ENCODE measurements at places on chromosomes 3 and 15.
A peak's percentile ranks its signal among the peaks of the same experiment; 100 is the strongest.

DNA sequence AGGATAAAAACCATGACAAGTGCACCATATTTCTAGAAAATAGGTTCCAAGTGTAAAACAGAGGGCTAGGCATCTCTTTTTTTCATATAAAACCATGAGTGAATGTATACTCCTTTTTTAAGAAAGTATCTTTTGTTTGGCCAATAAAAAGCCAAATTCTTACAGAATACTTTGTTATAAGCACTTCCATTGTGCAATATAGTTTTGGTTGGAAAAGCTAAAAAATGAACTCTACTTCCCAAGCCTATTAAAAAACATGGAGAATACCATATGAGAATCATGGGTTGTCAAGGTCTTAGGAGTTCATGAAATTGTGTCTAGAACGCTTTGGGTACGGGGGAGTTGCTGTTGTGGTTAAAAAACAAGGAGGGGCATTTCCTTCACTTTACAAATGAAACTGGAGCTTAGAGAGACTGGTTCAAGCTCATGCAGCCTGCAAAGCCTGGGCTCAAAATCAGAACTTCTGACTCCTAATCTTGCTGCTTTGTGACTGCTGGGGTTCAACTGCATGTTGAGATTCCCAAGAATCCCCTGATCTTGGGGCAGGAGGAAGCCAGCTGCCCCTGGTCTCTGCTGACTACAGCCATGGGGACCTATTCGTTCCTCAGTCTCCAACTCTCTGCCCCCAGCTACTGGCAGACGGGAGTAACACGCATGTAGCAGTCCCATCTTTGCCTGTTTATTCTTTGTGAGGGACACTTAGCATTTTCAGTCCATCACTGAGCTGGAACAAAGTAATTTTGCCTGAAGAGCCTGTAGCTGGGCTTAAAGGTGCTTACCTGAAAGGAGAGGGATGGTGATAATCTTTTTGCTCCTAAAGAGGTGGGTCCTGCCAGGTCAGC lies 229.1 kb downstream of the CHST2 start:
- DNase-seq = no peak

- DNase-seq = no peak
These were observed 30.4 kb downstream of the TRIM71 start for GRCh38 chr3:32848215-32848614.

GRCh38 chr3:102059145-102059943 lies 210.0 kb downstream of the NFKBIZ start:
- DNase-seq = peak; percentile 14

- no peak for DNase-seq
These were observed 12.9 kb downstream of the NEDD4 start for GRCh38 chr15:55980511-55980910.

- DNase-seq = no peak
These were observed 16.5 kb downstream of the TBC1D23 start for GRCh38 chr3:100277255-100277800.

GRCh38 chr3:132509096-132509495 lies 88.0 kb upstream of the ACKR4 start:
- no peak for DNase-seq

GRCh38 chr3:44682182-44682896 lies 30.1 kb upstream of the ZNF502 start:
- no peak for DNase-seq

GRCh38 chr15:29094711-29095110 lies 174.9 kb downstream of the NSMCE3 start:
- no peak for DNase-seq

- no peak for DNase-seq
These were observed 784.6 kb upstream of the ALCAM start for GRCh38 chr3:104582092-104582491.

DNA sequence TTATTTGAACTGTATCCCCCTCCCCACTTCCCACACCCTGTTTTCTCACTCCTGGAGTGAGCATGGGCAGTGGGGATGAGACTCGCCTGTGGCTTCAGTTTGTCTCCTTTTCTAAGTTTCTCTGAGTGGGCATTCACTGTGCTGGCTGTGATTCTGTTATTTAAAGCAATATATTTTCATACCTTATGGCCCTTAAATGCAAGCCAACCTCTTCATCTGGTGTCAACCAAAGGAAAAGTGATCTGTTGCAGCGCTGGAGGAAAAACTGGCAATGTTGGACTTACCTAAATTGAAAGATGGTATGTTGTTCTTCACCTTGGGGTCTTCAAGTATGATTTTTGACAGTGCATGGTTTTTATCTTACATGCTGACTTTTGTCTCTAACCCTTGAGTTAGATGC lies 56.1 kb downstream of the RBM6 start:
- DNase-seq = no peak

GRCh38 chr3:182005701-182006100 lies 294.0 kb downstream of the SOX2 start:
- DNase-seq = no peak

DNA sequence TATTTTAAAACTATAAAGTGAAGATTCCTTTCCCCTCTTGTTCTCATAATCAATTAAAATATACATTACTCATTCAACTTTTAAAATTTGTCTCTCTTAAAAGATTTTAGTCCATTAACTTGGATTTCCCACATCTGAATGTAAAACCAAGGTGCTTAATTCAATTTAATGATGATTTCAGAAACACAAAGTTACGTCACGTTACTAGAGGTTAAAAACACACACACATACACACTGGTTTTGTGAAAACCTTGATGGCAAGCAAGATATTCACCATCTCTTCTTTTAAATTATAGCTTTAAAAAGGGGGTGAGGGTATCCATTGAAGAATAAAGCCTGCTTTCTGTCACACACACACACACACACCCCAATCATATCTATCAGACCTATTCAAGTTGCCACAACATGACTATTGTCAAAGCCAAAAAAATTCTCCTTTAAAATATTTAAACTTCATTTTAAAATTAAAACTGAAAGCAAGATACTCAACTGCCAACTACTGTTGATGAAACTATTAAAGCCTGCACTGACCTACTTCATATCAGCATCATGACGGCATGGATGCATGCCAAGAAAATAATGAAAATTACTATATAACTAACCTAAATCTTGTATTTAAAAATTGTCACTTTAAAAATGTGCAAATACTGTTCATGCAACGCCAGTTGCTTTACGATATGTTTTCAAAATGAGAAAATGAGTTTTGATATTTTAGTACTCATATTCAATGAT lies 2.1 kb downstream of the RFX7 start:
- peak; percentile 13 for DNase-seq

DNA sequence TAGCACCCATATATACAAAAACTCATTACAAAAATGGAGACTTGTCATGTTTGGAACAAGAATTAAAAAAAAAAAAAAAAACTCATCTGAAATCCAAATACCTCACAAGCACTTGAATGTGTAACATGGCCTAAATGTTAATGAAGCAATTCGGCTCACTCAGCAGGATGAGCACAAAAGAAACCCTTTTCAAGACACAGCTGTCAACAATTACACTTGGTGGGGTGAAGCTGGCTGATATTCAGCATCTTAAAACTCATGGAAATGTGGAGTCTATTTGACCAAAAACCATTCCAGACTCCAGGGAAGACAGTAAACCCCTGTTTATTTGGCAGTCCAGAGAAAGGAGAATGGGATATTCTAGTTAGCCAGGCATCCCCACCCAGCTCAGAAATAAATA lies 205.4 kb upstream of the TSC22D2 start:
- no peak for DNase-seq

- peak; percentile 10 for DNase-seq
These were observed 70.9 kb downstream of the DCUN1D1 start for GRCh38 chr3:182909318-182910040.

DNA sequence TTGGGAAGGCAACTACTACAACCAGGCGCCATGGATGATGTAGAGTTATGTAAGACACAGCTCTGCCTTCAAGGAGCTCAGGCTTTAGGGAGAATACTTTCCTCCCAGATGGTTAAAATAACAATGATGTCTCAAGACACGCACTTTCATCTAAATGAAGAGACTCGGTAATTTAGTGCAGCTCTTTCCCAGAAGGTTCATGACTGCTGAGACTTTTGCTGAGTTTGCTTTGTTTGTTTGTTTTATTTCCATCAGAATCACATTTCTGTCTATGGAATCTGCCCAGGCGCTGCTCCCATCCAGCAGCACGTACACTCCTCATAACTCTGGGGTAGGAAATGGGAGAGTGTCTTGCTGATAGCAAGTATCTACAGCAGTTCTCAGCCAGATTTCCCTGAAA lies 33.9 kb upstream of the MEX3B start:
- no peak for DNase-seq

DNA sequence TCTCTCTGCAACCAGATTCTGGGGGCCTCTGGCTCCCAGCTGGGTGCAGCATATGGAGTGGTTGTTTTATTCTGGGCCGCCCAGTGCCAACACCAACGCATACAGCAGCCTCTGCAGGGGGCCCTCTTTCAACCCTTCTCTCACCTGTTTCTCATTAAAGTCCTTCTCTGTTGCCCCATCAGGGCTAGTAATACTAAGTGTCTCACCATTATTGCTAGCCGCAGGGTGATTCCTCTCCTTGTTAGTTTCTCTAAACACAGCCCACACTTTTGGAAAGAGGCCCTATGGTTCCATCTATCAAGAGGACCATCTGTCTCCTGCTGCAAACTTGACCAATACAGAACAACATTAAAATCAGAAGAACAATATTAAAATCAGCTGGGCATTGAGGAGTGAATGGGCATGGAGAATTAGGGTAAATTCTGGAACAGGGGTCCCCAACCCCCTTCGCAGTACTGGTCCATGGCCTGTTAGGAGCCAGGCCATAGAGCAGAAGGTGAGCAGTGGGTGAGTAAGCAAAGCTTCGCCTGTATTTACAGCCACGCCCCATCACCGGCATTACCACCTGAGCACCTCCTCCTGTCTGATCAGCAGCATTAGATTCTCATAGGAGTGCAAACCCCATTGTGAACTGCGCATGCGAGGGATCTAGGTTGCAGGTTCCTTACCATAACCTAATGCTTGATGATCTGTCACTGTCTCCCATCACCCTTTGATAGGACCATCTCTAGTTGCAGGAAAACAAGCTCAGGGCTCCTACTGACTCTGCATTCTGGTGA lies 36.5 kb downstream of the ALS2CL start:
- no peak for DNase-seq

DNA sequence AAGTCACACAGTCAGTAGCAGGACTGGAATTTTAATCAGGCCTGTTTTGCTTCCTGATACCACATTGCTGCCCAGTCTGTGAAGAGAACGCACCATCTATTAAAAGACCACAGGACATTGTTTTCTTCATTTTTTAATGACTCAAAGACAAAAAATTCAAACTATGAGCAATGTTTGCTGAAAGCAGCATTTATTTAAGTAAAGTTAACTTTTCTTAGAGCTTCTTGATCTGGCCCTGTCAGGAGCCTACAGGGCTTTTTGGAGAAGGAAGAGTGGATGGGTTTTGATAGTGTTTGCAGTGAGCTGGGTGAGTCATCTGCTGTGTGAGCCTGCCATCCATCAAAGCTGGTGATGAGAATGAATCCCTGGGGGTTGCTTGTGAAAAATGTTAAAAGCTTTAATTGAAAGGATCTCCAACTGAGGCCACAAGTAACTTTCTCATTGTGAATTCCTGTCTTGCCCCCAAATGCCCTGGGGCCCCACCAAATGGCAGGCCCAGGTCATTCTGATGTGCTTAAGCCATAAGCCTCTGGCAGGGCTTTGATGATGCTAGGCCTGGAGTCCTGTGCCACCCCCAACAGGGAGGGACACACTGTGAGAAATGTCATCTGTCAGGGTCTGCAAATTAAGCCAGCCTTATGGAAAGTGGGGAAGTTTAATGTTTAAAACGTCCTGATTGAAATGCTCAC lies 136.2 kb upstream of the PFN2 start:
- no peak for DNase-seq

DNA sequence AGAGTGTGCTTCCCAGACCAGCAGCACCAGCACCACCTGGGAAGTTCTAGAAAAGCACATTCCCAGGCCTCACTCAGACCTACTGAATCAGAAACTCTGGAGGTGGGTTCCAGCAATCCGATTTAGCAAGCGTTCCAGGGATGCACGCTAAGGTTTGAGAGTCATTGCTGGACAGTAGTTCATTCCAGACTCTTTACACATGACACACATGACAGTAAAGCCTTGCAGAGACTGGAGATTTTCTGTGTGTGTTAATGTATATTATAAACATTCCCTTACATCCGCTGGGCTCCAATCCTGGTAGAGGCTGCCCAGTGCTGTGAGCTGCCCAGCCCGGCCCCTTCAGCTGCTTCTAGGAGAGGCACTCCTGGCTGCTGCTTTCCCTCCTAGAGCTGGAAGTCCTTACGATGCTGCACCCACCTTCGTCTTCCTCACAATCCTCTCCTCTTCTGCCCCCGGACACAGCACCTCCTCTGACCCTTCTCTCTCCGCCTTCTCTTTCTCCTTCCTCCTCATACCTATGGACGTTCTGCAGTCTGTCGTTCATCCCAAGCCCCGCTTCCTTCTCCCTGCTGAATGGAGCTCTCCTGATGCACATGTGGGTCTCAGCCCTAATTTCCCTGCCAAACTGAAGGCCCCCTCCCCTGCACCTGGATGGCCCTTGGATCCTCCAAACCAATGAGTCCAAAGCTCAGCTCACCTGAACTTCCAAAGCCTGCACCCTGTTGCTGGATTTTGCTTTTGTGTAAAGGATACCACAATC lies 44.4 kb downstream of the ITGA11 start:
- no peak for DNase-seq

GRCh38 chr15:96331945-96332636 lies 1.6 kb downstream of the NR2F2 start:
- DNase-seq = no peak

DNA sequence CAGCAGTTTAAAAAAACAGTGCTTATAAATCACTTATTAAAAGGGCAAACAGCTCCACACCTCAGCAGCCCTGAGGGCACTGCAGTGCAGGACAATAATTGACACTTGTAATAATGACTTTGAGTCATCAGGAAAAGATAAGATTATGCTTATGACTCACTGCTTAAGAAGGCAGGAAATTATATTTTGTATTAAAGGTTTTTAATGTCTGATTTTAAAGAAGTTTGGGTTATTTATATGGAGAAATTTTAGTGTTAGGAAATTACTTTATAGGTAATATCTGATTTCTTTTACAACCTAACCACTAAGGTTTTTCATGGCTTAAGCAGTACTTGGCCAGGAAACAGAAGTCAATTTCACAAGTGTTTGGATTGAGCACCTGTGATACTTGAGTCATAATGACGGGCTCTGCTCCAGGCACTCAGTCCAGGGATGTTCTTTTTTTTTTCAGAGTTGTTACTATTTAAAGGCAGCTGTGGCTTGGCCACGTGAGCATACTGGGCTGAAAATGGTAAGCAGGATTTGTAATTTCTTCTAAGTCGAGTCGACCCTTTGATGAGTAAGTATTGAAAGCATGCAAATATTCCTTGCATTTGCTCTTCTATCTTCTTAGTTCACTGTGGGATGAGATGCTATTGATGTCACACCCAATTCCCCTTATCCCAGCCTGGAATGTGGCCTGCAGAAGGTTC lies 21.6 kb upstream of the SLC6A20 start:
- no peak for DNase-seq

- DNase-seq = no peak
These were observed 27.8 kb downstream of the ACSBG1 start for GRCh38 chr15:78206326-78207109.

DNA sequence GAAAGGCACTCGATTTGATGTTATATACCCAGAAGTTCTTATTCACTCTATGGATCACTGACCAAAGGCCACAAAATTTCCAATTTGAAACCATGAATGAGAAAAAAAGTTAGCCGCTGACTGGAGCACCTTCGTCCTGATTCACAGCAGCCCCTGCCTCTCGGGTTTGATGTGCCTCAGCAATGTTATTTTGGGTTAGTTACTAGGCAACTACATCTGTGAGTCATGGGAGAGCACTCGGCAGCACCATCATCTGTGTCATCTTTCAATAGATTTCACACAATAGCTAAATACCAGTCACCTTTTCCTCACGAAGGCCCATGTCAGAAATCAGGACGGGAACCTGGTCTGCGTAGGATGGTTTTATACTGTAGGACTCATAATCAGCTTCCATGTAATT lies 269.2 kb downstream of the ZBBX start:
- DNase-seq = no peak

Measured in inflammatory macrophage treated with lipopolysaccharide for 4 hours (primary cell).